T-helper 1 cell (primary cell): ENCODE measurements at places on chromosomes 5 and 9.

DNA sequence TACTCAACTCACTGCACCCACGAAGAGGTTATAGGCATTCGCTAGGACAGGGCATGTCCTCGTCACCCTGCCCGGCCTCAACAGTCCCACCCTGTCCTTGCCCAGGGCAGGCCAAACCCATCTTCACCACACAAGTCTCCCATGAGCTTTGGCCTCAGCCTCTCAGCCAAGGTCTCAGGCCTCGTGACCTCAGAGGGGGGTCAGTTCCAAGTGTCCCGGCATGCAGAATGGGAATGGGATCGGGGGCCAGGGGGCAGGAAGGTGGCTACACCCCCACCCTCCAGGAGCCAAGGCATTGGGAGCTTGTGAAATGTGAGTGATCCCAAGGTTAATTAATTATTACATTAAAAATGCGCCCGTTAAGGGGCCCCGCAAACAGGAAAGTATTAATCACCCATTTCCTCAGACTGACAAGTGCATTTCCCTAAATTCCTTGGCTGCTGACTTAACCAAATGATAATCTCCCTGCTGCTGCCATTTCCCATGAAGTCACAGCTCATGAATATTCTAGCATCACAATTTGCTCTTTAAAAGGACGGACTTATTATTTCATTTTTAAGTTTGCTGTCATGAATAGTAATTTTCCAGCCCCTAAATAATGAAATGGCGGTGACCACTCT, 8.0 kb upstream of the UBAC1 start:
- no peak for DNase-seq

DNA sequence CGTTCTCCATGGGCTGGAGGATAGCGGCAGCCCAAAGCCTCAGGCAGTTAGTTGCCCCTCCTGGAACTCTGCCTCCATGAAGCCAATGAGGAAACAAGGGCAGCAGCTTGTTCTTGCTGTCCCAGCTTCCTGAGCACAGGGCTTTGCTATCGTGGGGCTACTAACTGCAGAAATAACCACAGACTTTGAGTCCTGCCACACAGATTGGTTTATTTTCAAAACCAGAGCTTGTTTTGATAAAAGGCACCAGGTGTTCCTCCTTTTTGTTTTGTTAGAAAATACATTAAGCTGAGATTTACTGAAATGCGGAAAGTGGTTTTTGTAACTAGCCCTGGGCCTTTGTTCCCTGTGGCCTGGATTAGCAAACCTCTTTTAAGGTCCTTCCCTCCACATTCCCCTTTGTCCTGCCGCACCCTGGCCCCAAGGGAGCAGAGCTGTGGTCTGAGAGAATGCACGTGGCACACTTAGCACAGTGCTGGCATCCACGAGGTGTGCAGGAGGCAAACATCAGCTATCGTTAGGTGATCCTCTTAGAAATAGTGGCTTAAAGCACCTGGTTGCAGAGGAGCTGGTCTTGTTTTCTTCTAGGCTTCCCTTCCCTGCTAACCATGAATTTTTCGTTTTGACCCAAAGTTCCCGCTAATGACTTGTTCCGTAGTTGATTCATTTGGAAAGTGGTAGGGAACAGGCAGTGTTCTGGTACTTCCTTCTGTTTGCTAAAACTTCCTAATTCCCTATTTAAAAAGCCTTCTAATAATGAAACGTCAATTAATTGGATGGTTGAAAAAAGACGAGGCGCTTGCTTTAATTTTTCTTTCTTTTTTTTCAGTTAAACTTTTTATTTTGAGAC, 21.5 kb downstream of the MVB12B start:
- no peak for DNase-seq

DNA sequence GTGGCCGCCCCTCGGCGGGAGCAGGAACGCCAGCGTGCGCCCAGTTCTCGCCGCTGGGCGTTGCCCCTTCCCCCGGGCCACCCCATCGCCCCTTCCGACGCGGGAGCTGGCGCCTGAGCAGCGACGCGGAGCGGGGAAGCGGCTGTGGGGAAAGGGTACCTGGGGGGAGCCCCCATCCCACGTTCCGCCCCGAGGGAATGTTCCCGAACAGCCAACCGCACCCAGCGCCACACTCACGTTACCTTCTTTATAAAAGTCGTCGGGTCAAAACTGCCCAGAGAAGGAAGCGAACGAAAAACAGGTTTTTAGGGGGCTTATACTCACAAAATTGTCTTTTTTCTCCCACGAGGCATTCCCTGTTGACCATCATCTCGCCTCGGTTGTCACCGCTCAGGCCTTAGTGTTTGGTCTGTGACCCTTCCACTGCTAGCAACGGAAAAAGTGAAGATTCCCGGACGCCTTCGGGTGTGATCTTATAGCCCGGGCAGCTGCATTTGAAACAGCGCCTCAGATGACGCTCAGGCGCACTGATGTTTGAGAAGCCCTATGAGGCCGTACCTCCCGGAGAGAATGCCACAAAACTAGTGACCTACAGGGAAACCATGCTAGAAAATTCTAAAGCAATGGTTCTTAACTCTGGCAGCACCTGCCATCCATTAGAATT, 475 bp upstream of the GOLM1 start:
- DNase-seq = no peak

DNA sequence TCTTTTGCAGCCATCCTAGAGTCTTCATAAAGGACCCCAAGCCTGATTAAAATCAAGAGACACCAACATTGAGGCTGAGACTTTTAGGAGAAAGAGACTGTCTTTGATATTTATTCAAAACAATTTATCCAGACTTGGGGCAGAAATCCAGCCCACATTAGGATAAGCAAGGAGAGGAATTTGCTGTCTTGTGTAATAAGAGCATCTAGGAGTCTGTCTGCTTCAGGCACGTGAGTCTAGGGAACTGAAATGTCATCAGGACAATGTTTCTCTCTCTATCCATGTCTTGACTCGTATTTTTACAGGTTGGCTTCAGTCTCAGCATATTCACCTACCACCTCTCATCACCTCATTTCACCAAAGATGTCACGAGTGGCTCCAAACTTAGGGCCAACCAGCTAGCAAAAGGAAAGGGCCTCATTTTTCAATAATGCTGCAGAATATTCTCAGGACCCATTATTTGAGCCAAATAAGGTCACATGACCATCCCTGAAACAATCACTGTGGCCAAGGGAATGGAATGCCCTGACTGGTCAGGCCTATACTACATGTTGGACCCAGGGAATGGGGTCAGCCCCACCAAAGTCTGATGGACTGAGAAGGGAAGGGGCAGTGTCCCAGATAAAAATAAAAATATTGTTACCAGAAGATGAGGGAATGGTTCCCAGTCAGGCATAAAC, 70.3 kb upstream of the SAP30L start:
- no peak for DNase-seq
